NCI-H2081 (cell line): ENCODE measurements at places on chromosomes 2 and 18.

DNA sequence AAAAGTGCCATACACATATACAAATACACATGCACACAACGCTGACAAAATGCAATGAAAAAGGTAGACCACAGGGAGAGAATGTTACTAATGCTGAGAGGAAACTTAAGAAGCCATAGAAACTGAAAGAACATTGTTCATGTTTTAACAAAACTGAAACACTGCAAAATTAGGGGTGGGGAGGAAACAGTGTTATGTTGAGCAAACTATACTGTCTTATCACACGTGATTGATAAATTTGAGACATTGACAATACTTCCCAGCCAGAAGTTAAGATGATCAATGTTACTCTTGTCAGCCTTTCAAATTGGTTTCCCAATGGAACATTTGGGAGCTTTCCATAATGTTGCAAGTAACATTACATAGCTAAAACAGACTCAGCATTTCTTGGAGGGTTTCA is 165.5 kb downstream of the L3MBTL4 start:
- DNase-seq, result no peak

GRCh38 chr2:100142393-100142792 is at the start of gene AFF3:
Gene AFF3, minus strand, starts transcription at chr2:100142590. Its CDS starts 38,136 bp downstream, at chr2:100104454.
- no peak for DNase-seq

DNA sequence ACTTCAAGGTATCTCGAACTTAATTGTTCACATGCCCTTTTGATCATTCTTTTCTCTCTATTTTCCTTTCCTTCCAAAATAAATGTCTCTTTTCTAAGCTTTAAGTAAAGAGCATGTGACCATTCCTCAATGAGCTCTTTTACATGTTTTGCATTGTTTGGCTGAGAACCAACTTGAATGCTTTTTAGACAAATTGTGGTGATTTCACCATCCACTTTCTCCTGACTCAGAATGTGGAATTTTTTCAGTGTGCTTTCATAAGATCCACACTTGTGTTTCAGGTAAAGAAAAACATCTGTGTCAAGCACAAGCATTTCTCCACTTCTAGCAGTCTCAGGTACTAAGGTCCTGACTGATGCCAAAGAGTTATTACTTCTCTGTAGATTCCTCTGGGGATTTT is 10.7 kb downstream of the RBM43 start:
- DNase-seq, result no peak

DNA sequence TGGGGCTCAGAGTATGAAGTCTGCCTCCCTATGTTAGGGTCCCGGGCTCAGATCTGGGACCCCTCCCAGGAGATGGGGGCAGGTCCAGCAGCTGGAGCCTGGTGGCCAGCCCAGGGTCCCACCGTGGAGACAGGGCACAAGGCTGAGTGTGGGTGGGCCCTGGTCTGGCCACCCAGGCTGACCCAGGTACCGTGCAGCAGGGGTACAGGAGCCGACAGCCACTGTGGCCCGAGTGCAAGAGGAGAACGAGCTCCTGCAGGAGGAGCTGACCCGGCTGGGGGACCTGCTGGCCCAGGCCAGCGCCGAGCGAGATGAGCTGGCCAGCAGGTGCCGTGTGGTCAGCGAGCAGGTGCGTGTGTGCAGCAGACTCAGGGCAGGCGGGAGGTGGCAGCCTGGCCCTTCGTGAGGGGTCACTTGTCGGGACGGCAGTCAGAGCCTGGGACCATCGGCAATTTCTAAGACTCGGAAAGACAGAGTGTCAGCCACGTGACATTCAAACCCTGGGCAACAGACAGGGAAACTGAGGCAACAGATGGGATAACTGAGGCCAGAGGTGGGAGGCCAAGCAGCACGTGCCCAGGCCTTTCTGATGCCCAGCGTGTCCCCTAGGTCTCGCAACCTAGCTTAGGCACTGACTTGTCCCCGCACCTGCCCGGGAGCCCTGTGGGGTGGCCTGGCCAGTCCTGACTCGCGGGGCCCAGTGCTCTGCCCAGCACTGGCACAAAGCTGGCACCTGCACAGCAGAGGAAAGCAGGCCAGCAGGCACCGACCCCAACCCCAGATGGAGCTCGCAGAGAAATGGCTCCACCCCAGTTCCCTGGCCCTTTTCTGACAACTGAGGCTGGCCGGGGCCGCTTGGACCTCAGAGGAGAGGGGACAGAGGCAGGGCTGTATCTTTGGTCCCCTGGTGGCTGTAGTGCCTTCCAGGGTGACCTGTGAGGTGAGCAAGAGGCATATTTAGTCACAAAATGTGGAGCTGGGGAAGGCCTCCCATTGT is 13.9 kb downstream of the CROCC2 start:
- no peak for DNase-seq

DNA sequence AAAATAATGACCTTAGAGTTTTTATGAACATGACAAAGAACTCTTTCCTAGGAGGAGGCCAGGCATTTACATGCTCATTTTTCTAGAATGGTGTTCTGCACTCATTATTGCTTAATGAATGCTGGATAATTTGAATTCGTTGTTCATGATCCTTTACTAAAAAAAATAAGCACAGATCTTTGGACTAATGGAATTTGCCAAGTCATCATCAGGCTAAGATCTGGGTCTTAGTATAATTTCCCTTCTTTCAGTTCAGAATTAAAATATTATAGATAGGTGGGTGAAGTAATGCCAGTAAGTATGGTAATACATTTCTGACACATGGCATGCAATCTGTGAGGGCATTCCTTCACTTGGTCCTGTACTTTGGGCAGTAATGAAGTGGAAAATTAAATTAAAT is 143.8 kb upstream of the AQP4 start:
- DNase-seq, result no peak

DNA sequence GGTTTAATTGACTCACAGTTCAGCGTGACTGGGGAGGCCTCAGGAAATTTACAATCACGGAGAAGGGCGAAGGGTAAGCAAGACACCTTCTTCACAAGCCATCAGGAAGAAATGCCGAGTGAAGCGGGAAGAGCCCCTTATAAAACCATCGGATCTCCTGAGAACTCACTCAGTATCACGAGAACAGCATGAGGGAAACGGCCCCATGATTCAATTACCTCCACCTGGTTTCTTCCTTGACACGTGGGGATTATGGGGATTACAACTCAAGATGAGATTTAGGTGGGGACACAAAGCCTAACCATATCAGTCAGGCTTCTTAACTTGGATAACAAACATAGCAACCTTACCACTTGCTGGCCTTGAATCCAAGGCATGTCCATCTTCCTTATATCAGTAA is 289.0 kb upstream of the STON1 start:
- no peak for DNase-seq

GRCh38 chr2:179460181-179460929 is 195.7 kb upstream of the SESTD1 start:
- no peak for DNase-seq

DNA sequence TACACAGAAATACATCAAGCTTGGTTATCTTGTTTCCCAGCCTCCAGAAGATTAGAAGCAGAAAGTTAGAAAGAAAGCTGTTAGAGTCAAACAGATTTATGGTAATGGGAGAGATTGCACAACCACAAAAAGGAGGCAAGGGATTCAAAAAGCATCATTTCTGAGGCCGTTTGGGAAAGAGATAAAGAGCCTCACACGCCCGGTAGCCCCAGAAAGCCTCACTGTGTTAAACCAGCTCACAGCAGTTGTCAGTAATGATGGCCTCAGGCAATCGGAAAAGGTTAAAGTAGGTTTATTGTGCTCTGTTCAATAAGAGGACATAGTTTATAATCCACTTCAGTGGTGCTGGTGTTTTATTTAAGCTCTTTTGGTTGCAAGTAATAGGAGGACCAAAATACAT is 111.3 kb downstream of the DCC start:
- no peak for DNase-seq

GRCh38 chr18:2855560-2856350 is 8.9 kb downstream of the EMILIN2 start:
- no peak for DNase-seq

DNA sequence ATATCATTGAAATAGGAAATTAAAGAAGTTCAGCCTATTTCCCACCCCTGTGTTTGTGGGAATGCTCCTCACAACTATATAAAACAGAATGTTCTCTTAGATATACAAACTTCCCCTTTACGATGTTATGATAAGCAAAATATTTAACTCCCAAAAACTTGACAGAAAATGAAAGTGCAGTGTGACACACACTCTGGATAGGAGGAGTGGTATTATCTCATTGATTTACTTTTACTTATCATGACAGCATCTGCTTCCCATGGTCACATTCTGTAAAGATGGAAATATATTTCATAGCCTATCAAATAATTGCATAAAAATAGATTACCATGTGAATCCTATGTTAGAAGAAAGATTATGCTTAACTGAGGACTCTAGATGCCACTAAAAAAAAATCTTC is 96.6 kb upstream of the STK17B start:
- DNase-seq, result no peak
